ENCODE measurements at places on chromosomes 12 and 14. TPM values are rescaled to one million over a fixed set of nuclear protein-coding genes. Genes with fewer than 3 reads are reported as not detected.

- no peak overlapping the region for H3K27ac ChIP-seq
- no peaks in the 10 kb centered on the region for H3K4me1 ChIP-seq
- H3K36me3 ChIP-seq: no peaks in the 10 kb centered on the region
- DNase-seq: no peak
- H3K4me3 ChIP-seq: no peak overlapping the region
- H3K27me3 ChIP-seq: no peaks in the 10 kb centered on the region
Observed at GRCh38 chr12:42761086-42761485, 171.5 kb upstream of the PRICKLE1 start.

GRCh38 chr12:105226219-105226618 is 9.8 kb downstream of the APPL2 start:
- DNase-seq: no peak
- H3K4me3 ChIP-seq: no peak overlapping the region
- H3K4me1 ChIP-seq: peaks cover 2% of the 10 kb centered on the region
- H3K27me3 ChIP-seq: no peaks in the 10 kb centered on the region
- H3K36me3 ChIP-seq: peaks cover 37% of the 10 kb centered on the region

DNA sequence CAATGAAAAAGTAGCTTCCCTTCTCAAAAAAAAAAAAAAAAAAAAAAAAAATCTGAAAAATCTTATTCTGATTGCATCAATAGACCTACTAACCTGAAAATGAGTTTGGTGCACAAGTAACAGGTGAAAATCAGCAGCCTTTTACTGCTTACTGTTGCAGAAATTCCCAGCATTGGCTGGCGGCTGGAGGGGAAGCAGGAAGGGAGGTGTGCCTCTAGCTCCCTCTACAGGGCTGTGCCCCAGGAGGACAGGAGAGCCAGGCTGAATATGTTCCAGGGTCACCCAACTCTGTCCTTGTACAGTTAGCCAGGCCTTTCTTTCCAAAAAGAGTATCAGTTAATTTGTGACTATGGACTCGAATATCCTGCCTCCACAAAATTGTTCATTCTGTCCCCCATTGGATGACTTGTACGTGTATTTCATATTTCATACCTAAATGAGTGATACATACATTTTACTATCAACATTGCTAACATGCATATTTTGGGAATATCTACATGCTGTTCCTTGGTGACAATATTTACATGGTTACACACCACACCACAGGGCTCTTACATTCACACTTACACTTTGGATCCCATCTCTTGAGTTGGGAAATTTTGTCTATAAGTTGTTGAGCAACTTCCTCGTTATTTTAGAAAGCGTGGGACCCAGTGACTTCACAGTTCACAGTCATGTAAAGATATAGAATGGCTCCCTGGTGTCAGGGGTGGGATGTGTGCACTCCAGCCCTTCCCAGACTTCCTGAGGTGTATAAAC is 124.8 kb downstream of the SAMD4A start:
- peak; percentile 70 for DNase-seq
- H3K27ac ChIP-seq: no peak overlapping the region
- no peaks in the 10 kb centered on the region for H3K27me3 ChIP-seq
- H3K4me1 ChIP-seq: peaks cover 18% of the 10 kb centered on the region
- no peak overlapping the region for H3K4me3 ChIP-seq

GRCh38 chr12:57716305-57716704 is 22.2 kb downstream of the AGAP2 start:
- no peak overlapping the region for H3K27ac ChIP-seq
- H3K4me1 ChIP-seq: peaks cover 5% of the 10 kb centered on the region
- peaks cover 19% of the 10 kb centered on the region for H3K36me3 ChIP-seq
- DNase-seq: no peak
- H3K27me3 ChIP-seq: no peaks in the 10 kb centered on the region
- H3K4me3 ChIP-seq: no peak overlapping the region

GRCh38 chr12:52546126-52546525 is 6.8 kb downstream of the KRT71 start:
- no peak overlapping the region for H3K27ac ChIP-seq
- no peaks in the 10 kb centered on the region for H3K4me1 ChIP-seq
- H3K27me3 ChIP-seq: peaks cover 20% of the 10 kb centered on the region
- DNase-seq: no peak
- no peak overlapping the region for H3K4me3 ChIP-seq

- H3K27me3 ChIP-seq: no peaks in the 10 kb centered on the region
- DNase-seq: peak; percentile 85
- no peaks in the 10 kb centered on the region for H3K36me3 ChIP-seq
- no peak within 1 kb of the TSS for H3K27ac ChIP-seq
- H3K4me1 ChIP-seq: peaks cover 53% of the 10 kb centered on the region
Observed at GRCh38 chr12:122965851-122966742, at the start of gene ABCB9. TSS of gene ABCB9 (minus strand) at chr12:122966463. CDS start at chr12:122960235, 6,228 bp downstream.

DNA sequence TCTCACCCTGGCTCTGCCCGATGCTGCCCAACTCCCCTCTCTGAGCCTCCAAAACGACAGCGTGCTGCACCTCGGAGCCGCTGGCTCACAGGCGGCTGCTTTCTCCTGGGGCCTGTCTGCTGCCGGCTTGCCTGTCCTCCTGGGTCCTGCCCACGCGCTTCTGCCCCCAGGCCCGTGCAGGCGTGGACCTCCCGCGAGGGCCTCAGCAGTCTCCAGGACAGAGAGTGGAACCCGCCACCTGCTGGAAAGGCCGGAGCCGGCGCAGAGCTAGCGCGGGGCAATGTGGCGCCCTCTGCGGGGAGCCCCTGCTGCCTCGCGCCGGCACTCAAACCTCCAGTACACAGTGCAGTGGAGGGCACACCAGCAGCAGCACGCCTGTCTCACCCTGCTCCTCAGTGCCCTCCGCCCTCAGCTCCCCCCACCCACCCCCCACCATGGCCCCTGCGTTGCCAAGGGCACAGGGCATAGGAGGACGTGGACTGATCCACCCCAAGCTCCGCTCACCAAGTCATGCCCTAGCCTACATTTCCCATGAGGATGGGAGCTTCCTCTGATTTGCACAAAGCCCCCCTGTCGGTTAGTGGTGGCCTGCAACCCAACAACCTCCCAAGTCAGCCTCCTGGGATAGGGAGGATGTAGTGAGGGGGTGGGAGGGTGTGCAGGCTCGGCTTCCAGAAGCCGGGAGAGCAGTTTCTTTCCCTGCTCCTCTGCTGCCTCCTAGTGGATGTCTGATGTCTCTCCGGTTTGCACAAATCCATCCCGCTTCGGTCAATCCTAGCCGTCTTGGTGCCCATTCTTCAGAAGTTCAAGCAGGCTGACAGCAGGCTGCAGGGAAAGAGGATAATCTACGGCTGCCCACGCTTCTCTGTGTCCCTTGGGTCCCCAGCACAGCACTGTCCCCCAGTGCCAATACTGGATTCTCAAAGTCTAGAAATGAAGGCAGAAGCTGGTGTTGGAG is 25.2 kb downstream of the KRT8 start:
- H3K27me3 ChIP-seq: peaks cover 1% of the 10 kb centered on the region
- DNase-seq: peak; percentile 83
- H3K36me3 ChIP-seq: no peaks in the 10 kb centered on the region
- no peak overlapping the region for H3K27ac ChIP-seq
- peaks cover 56% of the 10 kb centered on the region for H3K4me1 ChIP-seq
- H3K4me3 ChIP-seq: peak overlapping the region; percentile 51

KLHL33 gene
- not detected for total RNA-seq

ACOT6 gene
- total RNA-seq: not detected

KLRG1 gene
- total RNA-seq: 1.2 TPM

SERPINA4 gene
- 39.1 TPM for total RNA-seq

TGM1 gene
- 3.2 TPM for total RNA-seq

KRT78 gene
- total RNA-seq: not detected

RTN1 gene
- 0.20 TPM for total RNA-seq
